ENCODE measurements at places on chromosomes 11 and 22. TPM values are rescaled to one million over a fixed set of nuclear protein-coding genes. Genes with fewer than 3 reads are reported as not detected.

Gene CENPM
- 45.3 TPM for total RNA-seq

Gene HMOX1
- 6.5 TPM for total RNA-seq

Gene UPK3A
- 0.50 TPM for total RNA-seq

Gene FZD4
- total RNA-seq, result 5.8 TPM

Gene LMF2
- 38.2 TPM for total RNA-seq

Gene MYOD1
- not detected for total RNA-seq

Gene KCNK4
- total RNA-seq, result not detected

Gene ATXN10
- 168 TPM for total RNA-seq

Gene DUSP8
- total RNA-seq, result 0.09 TPM

Gene TYR
- not detected for total RNA-seq

Gene POTEH
- not detected for total RNA-seq

Gene SYCE3
- not detected for total RNA-seq

Gene CACNA1I
- 0.22 TPM for total RNA-seq

Gene SLC25A18
- 0.88 TPM for total RNA-seq

Gene SULT4A1
- total RNA-seq, result 15.7 TPM

Gene APOL4
- total RNA-seq, result 0.82 TPM

Gene DNAJC4
- total RNA-seq, result 18.1 TPM

Gene NEAT1
- total RNA-seq, result 4.0 TPM

Gene PNPLA3
- total RNA-seq, result 4.8 TPM
